ENCODE measurements at places on chromosomes 13 and 19. TPM values are rescaled to one million over a fixed set of nuclear protein-coding genes. Genes with fewer than 3 reads are reported as not detected.

Gene AMH
- total RNA-seq, result 0.31 TPM

Gene IGSF23
- not detected for total RNA-seq

Gene ZNF790
- 5.2 TPM for total RNA-seq

Gene ZNF100
- total RNA-seq, result 2.4 TPM

Gene LIN37
- total RNA-seq, result 9.4 TPM

Gene CDX2
- not detected for total RNA-seq

Gene PABPC3
- not detected for total RNA-seq

Gene SIRT6
- 15.2 TPM for total RNA-seq

Gene ALOX5AP
- 1.1 TPM for total RNA-seq

Gene TRPM4
- total RNA-seq, result 14.5 TPM

Gene NAPSA
- total RNA-seq, result not detected

Gene PCDH20
- total RNA-seq, result not detected

Gene NUP62
- total RNA-seq, result 21.0 TPM

Gene PPFIA3
- total RNA-seq, result 3.9 TPM

Gene SLC25A41
- not detected for total RNA-seq

Gene METTL21C
- not detected for total RNA-seq

Gene ZIM2
- total RNA-seq, result not detected

Gene APOC4
- total RNA-seq, result not detected

Gene ZNF491
- total RNA-seq, result 0.78 TPM

Gene ZNF540
- 1.1 TPM for total RNA-seq

Gene CGB5
- not detected for total RNA-seq

Gene PODNL1
- 5.7 TPM for total RNA-seq

Gene ZNF699
- total RNA-seq, result 9.8 TPM

Gene RNASEH2B
- total RNA-seq, result 21.7 TPM

Gene RUBCNL
- total RNA-seq, result 0.64 TPM

Gene SIGLEC11
- not detected for total RNA-seq

Gene NLRP9
- total RNA-seq, result not detected

Gene SERPINE3
- total RNA-seq, result not detected
